ENCODE measurements at places on chromosomes 2 and 18.

- DNase-seq = no peak
Observed at GRCh38 chr2:24080701-24081100, 3.9 kb downstream of the TP53I3 start.

DNA sequence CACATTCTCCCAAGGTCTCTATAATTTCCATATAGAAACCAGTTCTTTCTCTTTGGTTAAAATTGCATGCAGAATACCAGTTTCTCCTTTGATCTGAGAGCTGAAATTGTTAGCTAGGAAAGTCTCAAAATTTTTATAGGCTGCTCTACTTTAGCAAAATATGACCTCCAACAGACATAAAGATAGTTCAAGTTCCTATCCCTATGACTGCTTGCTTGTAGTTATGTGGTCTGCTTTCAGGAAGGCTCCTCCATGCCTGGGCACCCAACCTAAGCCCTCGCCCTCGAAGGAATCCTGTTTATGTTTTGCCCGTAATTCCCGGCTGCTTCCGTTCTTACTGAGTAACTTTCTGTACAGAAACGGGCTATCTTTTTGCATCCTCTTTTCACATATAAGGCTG is 28.0 kb upstream of the LTBP1 start:
- DNase-seq = no peak

DNA sequence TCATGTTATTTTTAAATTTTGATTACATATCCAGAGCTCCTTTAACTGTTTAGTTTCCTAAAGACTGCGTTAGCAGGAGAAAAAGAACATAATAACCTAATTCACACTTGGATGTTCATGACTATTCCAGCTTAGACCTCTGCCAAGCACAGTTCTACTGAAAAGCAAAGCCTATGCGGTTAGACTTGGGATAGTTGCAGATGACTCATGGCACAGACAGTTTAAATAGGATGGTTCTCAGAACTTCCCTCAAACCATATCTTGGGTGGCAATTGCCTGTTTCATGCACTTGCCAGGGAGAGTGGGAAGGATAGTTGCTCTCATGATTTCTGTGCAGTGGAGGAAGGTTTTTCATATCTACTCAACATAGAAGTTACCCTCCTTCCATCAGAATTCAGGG is 149.7 kb upstream of the KLHL29 start:
- DNase-seq = no peak

- DNase-seq = no peak
Observed at GRCh38 chr2:172336681-172337080, 90.7 kb upstream of the ITGA6 start.

DNA sequence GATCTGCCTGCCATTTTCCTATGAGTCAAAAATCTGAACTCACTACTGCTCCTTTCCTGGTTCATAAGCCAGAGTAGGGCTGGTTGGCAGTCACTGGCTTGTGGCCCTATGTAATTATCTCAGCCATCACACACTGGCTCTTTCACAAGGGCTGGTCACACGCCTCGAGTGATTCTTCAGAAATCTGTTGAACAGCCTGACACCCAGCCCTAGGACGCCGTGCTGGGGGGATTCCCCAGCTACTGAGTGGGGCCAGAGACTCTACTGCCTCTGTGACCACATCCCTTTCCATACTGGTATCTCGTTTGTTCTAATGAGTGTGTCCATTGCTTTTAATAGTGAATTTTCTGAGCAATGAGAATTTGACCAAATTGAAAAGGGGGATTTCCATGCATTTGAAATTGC is 45.8 kb upstream of the RBM44 start:
- DNase-seq = no peak

DNA sequence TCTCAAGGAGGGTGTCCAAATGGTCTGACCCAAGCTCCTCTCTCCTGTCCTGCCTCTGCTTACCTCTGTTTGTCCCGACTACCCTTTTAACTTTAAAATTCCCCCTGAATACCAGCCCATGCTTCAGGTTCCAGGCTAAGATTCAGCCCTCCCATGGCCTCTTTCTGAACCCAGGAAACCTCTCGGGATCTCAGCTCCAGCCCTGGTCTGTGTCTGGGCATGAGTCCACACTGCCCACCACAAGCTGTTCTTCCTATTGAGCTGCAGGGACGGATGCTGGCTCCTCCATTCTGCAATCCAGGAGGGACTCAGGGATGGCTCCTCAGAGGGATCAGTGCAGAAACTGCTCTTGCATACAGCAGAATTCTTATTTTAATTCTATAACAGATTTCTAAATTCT is 78.9 kb downstream of the MYT1L start:
- no peak for DNase-seq

DNA sequence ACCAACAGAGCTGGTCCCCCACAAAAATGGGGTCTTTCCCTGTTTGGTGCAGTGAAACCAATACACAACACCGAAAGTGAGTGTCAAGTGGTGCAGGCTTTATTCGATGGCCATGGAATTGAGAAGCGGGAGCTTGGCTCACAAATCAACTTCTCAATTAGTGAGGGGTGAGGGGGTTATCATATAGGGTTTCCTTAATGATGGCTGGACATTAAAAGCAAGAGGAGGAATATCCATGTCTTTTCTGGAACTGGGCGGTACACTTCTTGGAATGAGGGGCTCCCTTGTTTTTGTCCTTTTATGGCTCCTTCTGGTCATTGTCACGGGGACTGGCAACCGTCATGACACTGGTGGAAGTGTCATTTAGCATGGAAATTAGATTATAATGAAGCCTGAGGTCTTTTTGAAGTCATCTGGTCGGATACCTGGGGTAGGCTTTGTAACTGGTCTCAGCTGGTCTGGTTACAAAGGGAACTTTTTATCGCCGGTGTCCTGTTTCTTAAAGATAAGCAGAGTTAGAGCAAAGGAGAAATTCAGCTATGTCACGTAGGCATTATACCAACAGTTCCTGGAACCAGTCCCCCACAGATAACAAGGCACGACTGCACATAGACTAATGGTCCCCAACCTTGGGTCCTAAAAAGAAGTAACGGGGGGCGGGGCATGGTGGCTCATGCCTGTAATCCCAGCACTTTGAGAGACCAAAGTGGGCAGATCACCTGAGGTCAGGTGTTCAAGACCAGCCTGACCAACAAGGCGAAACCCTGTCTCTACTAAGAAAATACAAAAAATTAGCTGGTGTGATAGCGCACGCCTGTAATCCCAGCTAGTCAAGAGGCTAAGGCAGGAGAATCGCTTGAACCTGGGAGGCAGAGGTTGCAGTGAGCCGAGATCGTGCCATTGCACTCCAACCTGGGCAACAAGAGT is 93.5 kb upstream of the NDUFV2 start:
- no peak for DNase-seq

DNA sequence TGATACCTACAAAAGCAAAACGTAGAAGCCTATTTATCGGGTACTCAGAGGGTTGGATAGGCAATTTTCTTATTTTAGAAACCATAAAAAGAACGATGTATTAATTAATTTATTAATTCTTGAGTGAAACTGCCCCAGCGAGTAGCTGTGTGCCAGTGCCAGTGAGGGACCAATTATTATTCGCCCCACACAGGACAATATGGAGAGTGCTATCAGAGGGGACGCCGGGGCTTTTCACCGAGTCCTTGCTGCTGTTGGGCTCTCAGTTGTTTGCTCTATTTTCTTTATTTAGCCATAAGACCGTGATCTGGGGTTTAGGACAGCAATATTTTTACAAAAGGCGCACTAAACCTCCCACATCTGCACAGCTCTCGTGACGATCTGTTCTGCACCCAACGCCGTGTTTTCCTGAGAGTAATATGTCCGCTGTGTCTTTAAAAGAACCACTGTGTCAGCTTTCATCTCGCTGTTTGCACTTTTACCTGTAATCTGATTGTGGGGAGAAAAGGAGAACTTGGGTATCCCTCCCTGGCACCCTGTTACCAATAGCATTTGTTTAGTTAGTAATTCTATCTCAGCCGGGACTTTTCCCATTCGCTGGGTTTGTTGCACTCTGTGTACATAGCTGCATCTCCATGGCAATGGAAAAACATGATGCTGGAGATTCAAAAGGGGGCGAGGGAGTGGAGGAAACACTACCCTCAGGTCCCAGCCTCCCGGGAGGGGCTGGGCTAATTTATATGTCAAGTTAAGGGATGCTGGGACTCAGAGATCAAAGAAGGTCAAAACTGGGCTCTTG is 30.1 kb upstream of the ZNF516 start:
- no peak for DNase-seq

DNA sequence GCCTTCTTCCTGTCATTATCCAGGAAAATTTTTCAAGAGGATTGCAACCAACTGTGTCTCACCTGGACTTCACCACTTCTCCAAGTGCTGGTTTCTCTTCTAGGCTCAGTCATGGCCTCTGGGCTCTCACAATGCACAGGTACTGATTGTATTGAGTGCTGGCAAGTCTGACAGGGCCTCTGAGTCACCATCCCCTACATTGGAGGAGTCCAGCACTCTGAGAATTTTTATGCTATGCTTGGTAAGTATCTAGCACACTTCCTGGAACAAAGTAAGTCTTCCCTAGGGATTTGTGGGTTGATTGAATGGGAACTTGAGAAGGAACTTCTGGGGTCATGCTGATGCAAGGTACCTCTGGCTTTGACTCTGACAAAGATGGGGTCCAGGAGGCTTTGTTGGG is 147.2 kb upstream of the CELF4 start:
- DNase-seq = no peak

DNA sequence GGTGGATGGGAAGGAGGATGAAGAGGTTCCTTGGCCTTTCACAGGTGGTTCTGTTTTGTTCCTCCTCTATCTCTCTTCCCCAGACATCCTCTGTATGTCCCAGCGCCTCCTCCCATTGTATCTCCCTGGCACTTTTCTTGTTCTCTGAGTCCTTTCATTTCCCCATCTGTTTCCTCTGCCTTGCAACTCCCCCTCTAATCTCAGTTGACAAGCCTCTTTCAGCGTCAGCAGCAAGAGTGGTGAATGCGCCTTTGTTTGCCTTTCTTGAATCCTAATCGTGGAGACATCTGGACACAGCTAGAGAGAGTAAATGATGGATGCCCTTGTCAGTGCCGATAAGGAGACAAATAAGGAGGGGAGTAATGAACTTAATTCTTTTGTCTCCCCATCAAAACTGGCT is 167.0 kb downstream of the NDUFA10 start:
- DNase-seq = no peak

DNA sequence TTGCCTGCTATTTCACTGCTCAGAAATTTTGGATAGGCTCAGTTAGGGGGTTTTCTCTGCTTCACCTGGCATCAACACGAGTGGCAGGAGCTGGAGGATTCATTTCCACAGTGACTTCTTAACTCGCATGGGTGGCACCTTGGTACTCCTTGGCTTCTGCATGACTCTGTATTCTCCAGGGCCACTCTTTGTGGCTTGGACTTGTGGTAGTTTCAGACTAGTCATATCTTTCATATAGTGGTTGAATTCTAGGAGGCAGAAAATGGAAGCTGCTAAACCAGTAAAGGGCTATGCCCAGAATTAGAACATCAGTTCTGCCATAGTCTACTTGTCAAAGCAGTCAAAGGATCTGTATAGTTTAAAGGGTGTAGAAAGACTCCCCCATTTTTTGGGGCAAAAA is 6.8 kb downstream of the MAIP1 start:
- no peak for DNase-seq

DNA sequence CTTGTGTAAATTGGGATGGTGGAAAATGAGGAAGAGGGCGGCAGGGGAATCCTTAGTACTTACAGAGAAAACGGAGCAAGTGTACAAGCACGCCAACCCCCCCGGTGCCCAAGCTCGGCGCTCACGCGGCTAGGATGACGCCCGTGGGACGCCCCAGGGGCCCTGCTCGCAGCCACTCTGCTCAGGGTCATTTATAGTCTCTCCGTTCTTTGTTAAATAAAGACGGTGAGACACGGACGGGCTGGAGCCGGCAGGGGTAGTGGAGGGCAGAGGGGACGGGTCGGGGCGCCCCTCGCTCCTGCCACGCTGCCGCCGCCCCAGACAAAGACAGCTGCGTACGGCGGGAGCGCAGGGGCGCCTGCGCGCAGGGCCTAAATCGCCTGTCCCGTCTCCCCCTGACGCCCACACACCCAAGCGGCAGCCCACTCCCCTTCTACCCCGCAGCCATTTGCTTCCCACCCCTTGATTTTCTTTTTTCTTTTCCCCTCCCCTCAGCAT is 37.8 kb downstream of the PCBP1 start:
- no peak for DNase-seq

GRCh38 chr2:161042990-161043625 is 117.1 kb upstream of the TANK start:
- no peak for DNase-seq

DNA sequence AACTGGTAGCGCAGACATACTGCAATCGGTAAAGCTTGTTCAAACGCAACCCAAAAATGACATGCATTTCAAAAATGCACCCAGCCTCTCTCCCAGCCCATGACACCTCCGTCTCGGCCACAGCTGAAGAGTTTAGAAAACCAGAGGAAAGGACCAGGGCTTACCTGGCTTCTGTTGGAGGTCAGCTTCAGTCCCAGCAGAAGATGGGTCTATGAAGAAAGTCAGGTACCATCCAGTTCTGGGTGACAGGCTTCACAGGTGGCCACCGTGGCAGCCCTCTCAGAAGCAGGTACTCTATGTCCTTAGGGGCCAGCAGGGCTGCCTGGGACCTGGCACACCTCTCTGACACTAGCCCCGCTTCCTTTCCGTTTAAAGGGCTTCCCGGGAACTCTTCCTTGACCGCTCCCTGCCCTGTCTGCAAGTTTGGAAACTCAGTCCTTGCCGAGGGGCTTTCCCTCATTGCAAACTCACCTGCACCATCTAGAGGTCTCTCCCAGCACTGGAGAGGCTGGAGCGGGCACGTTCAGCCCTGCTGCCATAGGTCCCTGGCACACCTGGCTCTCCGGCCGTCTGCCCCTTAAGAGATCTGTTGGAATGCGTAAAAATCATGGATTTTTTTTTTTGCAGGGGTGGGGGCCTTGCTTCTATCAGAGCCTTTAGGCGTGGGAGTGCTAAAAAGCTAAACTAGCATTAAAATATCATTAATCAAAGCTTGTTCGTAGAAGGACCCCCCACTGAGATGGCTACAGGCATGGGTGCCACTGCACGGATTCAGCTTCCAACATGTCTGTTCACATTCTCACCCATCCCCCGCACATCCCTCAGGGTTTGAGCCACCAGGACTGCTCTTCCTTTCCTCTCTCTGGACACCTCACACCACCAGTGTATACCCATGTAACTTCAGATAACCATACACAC is at the start of gene EDAR:
EDAR (minus strand) TSS at position 425 of the 918 bp plus-strand sequence. CDS start 58,206 bp downstream, outside the sequence.
- DNase-seq = no peak

DNA sequence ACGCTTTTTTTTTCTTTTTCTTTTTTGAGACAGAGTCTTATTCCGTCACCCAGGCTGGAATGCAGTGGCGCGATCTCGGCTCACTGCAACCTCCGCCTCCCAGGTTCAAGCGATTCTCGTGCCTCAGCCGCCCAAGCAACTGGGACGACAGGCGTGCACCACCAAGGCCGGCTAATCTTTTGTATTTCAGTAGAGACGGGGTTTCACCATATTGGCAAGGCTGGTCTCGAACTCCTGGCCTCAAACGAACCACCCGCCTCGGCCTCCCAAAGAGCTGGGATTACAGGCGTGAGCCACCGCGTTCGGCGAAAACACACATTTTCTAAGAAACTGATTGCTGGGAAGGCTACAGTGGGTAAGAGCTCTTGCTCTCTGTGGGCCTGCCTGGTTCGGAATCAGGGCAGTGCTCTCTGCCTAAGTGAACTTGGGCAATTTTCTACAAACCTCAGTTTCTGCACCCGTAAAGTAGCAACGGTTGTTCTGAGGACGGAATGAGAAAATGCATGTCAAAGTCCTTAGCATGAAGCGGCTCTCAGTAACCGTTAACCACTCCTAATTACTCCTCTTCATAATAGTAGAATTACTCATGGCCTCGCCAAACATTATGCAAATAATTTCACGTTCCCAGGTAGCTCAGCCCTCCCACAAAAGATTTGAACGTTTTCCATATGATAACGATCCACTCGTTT is 1.0 kb upstream of the PMAIP1 start:
- DNase-seq = no peak

GRCh38 chr2:149625671-149626070 is 38.1 kb upstream of the MMADHC start:
- no peak for DNase-seq

GRCh38 chr2:191552066-191552465 is 125.9 kb upstream of the NABP1 start:
- DNase-seq = no peak

Data from AG09309 (cell line).